ENCODE measurements at places on chromosomes 4 and X.

DNA sequence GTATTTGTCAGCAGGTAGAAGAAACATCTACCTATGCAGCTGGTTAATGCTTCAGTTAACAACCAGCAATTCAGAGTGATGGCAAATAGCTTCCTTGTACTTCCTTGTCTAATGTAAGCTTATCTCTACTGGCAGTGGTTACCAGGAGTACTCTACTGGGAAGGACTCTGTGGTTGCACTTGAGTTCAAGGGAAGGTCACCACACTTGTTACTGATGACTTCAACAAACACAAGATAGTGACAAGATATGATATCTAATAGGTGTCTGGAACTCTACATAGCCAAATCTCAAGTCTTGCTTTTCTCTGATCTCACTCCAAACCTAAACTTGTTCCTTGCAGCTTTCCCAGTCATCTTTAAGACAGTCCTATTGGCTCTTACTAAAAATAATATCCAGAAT lies 1644.9 kb upstream of the TENM3 start:
- DNase-seq = no peak

DNA sequence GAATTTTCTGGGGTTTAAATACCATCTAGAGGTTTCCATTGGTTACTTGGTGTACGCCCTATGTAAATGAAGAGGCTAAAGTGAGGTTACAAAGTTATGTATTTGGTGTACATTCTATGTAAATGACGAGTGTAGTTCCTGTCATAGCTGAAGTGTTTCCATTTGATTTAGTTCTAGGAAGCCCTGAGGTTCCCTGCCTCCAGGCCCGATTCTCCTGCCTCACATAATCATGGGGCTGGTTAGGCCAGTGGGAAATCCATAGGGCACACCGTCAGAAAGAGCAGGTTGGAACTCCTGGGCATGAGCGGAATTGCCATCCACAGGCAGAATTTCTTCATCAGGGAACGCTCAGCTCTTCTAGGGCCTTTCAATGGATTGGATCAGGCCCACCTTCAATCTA lies 24.2 kb upstream of the HOPX start:
- no peak for DNase-seq

- DNase-seq = no peak
Measured at GRCh38 chr4:25662306-25662705, 6.7 kb downstream of the SLC34A2 start.

DNA sequence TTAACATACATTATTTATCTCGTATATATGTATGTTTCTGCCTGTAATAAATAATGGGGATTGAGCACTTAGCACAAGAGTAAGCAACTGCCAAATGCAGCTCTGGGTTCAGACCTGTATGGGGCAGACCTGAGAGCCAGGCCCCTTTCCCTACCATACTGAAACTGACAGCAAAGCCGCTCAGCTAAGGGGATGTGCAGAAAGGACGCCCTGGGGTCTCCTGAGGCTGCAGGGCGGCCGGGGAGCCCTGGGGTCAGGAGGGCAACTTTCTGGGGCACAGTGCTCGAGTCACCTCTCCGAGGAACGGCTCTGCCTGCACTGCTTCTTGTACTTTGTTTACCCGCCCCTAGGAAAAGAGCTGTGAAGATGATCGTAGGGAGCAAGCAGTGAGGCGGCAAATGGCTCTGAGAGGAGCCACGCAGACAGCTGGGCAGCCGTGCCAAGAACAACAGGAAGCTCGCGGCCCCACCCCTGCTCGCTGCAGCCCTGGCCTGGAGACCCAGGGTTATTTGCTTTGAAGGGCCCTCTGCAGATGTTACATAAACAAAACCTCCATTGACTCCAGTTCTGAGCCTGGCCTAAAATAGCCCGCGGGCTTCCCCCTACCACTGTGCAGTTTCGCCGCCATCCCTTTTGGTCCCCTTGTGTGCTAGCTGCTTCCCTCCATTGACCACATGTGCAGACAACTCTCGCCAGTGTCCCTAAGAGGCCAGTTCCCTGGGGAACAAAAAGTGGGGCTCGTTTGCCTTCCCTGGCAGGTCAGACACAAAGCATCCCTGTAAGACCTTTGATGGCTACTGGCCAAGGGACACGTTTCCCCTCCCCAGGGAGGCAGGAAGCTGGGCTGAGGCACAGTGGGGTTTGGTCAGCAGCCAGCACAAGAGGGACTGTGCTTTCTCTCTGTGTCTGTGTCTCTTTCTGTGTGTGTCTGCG lies 111.3 kb upstream of the LNX1 start:
- DNase-seq = peak; percentile 61

GRCh38 chr4:94525993-94526728 lies 74.4 kb downstream of the PDLIM5 start:
- no peak for DNase-seq

GRCh38 chr4:160175064-160175643 lies 1072.3 kb downstream of the RAPGEF2 start:
- DNase-seq = no peak

GRCh38 chr4:158681629-158682028 lies 9.5 kb downstream of the ETFDH start:
- no peak for DNase-seq

GRCh38 chrX:34656842-34657725 lies at the start of gene TMEM47:
Gene TMEM47, minus strand, starts transcription at chrX:34657285. Its CDS starts 256 bp downstream, at chrX:34657029.
- peak; percentile 57 for DNase-seq

DNA sequence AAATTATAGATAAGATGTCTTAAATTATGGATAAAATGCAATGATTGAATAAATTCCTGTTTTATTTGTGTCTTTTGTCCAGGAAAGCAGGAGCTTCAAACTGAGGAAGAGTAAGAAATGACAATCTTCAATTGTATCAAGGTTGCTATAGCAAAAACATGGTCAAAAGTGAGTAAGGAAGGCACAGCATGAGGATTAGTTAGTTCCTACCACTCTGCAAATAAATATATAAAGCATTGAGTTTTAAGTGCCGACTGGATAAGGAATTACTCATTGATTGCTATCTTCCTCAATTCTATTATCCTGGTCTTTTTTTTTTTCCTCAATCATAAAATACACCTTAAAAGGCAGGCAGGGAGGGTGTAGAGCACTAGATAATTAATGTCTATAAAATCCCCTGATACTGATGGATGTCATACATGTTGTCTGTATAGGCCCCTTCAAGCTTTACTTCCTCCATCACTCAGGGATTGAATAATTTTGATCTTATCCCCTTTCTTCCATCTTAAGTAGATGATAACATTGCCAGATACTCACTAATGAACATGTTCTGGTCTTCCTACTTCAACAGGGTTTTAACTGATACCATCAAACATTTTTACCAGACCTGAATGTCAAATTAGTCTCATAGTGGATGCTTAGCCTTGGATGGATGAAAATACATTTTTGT lies 86.6 kb downstream of the MID1 start:
- DNase-seq = no peak

DNA sequence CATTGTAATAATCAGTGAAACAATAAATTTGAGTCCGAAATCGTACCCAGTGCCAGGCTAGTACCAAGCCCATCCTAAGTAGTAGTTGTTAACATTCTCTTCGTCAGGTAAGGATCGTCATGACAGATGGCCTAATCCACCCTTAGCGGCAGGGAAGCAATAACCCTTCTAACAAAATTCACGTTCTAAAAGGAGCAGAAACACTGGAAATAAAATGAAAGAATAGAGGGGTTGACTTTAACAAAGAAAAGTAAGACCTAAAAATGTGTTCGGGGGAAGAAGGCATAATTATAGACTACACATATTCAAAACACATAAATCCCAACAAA lies 142.7 kb downstream of the CPEB2 start:
- DNase-seq = no peak

- DNase-seq = no peak
Measured at GRCh38 chr4:186151499-186151898, 39.9 kb upstream of the CYP4V2 start.

DNA sequence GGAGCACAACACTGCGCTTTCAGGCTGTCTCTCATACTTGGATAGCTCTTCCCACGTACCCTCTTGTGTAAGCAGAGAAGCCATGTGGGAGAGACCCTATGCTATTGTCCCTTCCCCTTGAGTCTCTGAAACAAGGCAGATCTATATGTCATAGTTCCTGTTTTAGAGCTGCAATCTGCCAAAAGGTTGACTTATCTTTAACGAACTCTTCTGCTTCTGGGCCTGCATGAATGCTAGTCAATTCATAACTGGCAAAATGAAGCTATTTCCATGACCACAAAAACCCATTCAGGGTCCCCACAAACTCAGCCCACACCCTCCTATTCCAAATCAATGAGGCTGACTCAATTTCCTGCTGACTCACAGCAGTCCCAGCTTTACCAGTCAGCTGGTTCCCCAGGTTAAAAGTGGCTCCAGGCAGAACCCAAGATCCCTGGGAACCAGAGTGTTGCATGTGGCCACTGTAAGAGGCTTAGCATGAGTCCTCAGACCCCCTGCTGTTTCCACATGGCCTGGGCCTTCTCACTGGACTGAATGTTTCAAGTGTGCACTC lies 25.3 kb upstream of the SOD3 start:
- no peak for DNase-seq

DNA sequence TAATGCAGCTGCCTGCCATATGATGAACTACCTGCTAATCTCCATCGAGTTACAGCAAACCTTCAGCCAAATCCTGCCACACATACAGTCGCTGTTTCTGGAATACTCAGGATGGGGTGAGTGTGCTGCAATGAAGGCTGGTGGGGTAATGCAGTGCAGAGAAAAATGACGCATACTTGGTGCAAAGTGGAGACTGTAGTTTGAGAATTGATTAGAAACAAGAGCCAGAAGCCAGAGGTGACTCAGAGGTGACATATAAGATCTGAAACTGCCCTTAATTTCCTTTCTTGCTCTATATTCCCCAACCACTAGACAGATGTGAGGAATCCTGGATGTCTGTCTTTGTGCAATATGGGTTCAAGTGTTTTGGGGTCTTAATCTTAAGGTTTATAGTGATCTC lies 22.0 kb downstream of the C4orf54 start:
- DNase-seq = no peak

DNA sequence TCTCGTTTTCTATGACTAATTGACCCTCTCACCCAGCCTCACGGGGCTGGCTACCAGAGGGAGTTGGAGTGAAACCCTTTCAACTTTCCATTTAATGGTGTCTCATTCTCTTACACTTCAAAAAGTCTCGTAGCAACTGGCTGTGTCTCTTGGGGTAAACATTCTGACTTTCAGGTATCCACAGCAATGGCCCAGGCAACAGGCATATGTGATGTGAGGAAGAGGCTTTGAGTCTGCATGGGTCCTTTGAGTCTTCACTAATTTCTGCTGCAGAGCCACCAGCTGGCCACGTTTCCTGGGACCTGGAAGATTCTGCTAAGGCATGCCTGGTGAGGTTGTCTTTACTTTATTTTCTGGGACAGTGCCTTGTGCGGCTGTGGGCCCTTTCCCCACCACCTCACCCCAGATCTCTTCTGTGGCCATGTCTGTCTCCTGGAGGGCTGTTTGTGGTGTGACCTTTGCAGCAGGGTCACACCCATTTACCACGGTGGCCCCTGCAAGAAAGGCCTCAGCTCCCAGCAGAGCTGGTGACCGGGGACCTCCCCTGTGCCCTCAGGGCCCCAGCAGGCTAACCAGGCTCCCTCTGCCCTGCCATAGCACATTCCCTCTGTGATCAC lies 112.5 kb upstream of the FRG1 start:
- DNase-seq = no peak

DNA sequence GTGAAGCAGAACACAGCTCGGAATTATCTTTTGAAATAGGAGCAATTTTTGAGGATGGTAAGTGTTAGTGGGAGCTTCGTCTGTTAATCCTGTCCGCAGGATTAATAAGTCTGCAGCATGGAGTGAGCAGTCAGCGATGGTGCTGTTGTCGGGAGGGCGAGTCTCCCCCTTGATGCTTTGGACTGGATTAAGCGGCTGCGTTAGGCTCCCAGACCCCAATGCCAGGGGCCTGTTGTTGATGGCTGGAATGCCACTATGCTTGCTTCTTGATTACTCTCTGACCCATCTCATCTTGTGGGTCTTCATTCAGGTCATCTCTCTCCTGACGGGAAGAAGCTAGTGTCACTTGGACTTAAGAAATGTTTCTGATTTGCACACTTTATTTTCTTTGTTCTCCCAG lies 332.6 kb downstream of the ARHGAP10 start:
- no peak for DNase-seq

DNA sequence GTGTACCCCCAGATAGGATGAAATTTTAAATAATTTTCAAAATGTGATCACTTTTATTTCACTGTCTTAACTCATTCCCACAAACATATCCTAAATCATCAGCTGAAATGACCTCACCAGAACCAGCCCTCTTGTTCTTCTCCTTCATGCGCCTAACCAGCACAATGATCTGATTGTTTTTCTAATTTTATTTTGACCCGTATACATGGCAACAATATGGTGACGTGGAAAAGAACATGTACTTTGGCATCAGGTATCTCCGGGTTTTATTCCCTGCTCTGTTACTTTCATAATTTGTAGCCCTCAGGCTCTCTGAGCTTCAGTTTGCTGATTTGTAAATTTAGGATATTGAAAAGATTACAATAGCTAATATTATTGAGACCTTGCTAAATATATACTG lies 562.4 kb upstream of the ZFP42 start:
- no peak for DNase-seq

DNA sequence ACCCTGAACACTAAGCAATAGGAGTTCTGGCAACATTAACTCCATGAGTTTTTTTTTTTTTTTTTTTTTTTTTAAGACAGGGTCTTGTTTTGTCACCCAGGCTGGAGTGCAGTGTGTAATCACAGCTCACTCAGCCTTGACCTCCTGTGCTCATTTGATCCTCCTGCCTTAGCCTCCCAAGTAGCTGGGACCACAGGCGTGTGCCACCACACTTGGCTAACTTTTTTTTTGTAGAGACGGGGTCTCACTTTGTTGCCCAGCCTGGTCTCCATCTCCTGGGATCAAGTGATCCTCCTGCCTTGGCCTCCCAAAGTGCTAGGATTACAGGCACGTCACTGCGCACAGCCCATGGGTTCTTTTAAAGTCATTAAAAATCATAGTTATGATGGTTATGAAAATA lies 5.1 kb downstream of the RHOH start:
- no peak for DNase-seq
